ENCODE measurements at places on chromosomes 7 and 10.

DNA sequence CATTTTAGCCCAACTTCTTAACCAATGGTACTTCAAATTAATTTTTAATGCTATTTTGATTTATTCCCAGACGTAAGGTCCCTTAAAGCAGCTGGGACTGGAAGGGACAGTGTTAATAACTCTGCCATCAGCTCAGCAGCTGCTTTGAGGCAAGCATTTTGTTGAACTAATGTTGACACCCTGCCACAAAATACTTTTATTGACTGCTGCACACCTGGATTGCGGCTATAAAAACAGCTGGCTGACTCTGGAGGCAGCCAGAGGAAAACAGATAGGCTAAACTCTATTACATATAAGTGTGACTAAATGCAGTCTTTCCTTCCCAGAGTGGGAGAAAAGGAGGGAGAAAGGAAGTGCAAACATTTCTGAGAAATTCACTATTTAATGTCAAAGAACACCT lies 77.6 kb downstream of the ETV1 start:
- no peak for DNase-seq

- DNase-seq = no peak
Measured at GRCh38 chr7:54581511-54581910, 39.3 kb downstream of the VSTM2A start.

- DNase-seq = no peak
Measured at GRCh38 chr10:112519133-112519761, 72.2 kb downstream of the VTI1A start.

GRCh38 chr10:15163253-15163828 lies 5.2 kb downstream of the NMT2 start:
- DNase-seq = no peak

- no peak for DNase-seq
Measured at GRCh38 chr10:93485690-93486089, 3.6 kb upstream of the MYOF start.

GRCh38 chr7:25260862-25261494 lies 32.7 kb upstream of the NPVF start:
- DNase-seq = no peak

- no peak for DNase-seq
Measured at GRCh38 chr7:43761382-43761781, 2.9 kb downstream of the BLVRA start.

- no peak for DNase-seq
Measured at GRCh38 chr7:24318326-24318725, 34.3 kb downstream of the NPY start.

GRCh38 chr10:81920213-81920829 lies 45.3 kb downstream of the NRG3 start:
- no peak for DNase-seq

- no peak for DNase-seq
Measured at GRCh38 chr7:19121977-19122588, 4.6 kb upstream of the TWIST1 start.

DNA sequence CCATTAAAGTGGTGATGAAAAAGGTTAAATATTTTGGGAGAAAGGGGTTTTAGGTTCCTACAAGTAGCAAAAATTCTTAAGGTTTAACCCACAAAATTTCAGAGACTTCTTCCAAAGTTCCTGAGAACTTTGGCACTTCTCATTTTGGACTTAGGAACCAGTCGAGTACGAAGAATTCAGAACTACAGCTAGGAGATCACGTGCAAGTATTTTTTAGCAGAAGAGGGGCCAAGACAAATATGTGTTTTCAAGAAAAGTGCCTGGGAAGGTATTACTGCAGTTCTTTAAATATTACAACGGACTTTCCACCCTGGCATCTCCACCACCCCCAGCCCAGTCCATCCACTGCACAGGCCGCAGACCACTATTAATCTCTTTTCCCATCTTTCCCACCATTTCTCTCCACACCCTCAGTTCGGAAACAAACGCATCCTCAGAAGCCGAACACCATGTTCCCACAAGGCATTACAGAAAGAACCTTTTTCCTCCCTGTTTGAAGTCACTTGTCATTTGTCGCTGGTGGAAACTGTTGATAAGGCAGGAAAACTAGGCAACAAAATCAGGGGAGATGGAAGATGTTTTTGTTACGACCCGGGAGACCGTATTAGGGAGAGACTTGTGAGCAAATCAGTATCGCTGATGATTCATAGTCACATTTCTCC lies 7.1 kb downstream of the INHBA start:
- DNase-seq = no peak

DNA sequence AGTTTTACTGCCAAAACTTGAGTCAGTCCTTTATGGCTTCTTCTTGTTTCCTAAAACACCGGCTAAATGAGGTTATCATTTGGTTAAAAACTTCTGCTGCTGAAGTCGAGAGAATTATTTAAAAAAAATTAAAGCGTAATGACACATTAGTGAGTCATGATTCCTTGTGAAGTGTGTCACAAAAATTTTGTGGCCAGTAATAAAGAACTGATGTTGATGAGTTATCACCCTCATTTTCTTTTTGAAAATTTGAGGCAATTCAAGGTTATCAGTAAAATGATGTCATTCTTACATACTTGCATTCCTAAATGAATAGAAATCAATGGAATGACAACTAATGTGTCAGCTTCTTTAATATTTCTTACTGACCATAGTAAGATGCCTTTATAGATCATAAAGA lies 427.4 kb downstream of the SORCS3 start:
- DNase-seq = no peak

DNA sequence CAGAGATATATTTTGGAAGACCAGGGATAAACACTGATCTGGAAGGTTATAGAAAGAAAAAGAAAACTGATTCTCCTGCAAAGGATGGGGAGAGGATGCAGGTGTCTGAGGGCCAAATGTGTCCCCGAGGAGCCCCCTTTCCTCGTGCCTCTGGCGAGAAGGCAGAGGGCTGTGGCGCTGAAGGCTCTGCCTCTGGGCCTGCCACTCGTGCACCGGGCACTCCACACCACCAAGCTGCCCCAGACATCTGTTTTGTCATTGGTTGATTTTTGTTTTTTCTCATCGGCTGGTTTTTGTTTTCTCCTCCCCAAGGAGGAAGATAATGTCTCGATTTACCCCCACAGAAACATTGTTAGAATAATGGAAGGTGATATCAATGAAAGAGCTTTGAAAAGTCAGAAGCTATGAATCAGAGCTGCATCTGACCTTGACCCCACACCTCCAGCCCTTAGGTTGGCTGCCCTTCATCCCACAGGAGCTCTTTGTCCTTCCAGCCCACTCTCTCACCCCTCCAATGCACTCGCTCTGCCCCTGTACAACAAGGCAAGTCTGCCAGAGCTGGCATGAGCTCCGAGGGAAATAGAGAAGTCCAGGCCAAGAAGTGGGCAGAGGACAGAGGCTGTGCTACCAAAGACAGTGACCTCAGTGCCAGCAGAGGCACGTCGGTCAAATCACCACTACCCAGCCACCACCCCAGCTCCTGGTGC lies 124.8 kb downstream of the TCERG1L start:
- no peak for DNase-seq

DNA sequence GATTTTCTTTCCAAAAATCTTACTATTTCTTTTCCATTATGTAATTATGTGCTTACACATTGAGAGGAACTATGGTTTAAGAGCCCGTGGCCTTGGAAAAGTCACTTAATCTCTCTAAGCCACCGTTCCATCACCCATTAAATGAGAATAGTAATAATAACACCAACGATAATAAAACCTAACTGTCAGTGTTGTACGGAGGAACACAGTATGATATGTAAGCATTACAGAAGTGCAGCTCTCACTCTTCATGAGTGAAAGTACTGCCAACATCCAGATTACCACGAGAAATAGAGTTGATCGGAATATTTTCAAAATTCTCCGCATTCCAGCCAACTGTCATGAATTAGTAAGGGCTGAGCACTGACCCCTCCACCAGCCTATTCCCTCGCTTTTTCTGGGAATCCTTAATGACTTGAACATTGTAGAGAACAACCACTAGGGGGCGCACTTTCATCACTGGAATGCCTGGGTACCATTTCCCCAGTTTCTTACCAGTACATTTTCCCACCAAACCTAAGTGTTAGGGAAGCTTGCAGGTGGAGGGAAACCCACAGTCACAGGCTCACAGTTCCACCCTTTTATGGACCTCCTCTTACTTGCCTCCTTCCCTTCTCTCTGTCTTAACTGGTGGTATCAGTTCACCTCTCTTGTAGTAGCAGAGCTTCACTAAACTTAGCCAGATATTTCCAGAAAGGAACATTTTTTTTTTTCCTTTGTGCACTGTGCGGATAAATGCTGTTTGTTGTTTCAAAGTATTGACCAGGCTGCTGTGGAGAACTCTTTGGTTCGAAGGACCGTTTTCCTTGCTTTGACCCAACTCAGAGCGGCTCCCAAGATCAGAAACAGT lies 27.8 kb downstream of the NKX2-3 start:
- no peak for DNase-seq

GRCh38 chr10:119139464-119140067 lies 25.9 kb downstream of the SFXN4 start:
- no peak for DNase-seq

DNA sequence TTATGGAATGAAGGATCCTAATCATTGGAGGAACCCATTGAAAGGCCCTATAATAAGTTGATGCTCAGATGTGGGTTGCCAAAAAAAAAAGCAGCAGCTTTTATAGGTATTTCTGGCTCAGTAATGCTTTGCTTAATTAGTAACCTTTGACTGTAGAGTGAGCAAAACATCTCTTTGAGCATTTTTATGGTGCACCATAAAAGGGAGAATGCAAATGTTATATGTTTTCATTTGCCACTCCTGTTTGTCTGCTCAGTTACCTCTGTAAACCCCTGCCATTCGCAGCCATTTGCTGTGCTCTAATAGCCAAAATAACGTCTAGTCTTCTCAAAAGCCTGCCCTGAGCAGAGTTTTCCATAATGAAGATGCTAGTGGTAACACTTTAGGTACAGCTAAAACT lies 589.1 kb upstream of the FOXK1 start:
- no peak for DNase-seq

DNA sequence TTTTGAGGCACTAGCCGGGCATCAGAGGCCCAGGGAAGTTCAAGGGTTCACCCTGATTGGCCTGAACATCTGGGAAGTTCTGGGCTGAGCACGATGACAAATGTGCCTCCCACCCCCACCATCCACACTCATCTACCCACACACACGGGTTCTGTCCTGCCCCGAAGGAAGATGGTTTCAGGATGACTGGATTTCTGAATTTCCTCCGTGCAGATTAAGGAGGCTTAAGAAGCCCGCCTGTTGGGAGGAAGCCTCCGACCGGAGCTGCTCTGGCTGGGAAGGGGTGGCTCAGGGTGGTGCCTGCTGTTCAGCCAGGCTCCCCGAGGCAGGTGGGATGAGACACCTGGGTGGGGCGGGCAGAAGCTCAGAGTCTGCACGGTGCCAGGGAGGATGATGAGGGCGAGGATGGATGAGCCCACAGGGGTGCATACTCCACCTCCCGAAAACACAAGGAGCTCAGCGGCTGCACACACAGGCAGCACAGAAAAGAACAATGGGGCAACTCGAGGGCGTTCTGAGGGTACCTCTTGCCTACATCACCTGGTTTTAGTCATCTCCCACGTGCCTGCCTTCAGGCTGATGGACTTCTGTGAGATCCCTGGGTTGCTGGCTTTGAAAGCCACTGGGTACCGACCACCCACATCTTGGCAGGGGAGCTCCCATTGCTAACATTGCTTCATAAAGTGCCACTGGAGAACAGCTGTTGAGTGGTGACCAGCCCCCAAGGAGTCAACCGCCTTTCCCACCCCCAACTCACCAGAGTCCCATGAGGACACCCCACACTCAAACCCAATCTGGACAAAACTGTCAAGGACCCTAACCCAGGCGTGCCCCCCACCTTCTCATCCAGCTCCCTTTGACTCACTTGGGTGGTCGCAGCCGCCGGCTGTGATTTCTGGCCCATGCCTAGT lies 41.2 kb downstream of the CALML3 start:
- no peak for DNase-seq

DNA sequence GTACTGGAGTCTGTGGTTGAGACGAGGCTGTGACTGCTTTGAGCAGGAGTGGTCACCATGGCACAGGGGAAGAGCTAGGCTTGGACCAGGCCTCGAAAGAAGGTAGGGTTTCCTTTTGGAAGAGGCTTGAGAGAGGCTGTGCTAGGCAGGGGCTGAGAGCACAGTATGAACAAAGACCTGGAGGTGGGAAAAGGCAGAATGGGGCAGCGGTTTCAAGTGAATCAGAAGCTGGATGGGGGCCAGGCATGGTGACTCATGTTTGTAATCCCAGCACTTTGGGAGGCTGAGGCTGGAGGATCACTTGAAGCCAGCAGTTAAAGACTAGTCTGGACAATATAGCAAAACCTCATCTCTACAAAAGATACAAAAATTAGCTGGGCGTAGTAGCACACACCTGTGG lies 65.9 kb downstream of the CLIP2 start:
- peak; percentile 43 for DNase-seq

- no peak for DNase-seq
Measured at GRCh38 chr7:34080513-34080912, 175.2 kb downstream of the BMPER start.

DNA sequence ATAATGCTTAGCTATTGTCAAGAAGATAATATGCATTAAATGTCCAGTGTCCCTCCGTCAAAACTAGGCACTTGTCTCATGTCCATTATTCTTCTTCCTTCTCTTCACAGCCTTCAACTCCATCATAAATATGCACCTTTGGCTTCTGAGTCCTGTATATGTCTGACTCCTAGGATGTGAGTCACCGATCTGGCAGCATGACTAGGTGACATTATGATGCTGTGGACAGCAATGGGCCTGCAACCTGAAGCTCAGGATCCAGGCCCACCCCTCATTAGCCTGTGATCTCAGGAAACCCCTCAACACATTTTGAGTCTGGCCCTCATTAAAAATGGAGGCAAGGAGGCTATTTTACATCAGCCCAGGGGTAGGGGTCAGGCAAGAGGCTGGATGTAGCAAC lies 362.5 kb upstream of the ZMIZ1 start:
- DNase-seq = no peak

- no peak for DNase-seq
Measured at GRCh38 chr7:101133621-101134398, 6.9 kb downstream of the SERPINE1 start.

- no peak for DNase-seq
Measured at GRCh38 chr7:25124465-25125136, 459 bp downstream of the CYCS start.

GRCh38 chr7:71345117-71345884 lies 213.4 kb downstream of the GALNT17 start:
- DNase-seq = no peak

DNA sequence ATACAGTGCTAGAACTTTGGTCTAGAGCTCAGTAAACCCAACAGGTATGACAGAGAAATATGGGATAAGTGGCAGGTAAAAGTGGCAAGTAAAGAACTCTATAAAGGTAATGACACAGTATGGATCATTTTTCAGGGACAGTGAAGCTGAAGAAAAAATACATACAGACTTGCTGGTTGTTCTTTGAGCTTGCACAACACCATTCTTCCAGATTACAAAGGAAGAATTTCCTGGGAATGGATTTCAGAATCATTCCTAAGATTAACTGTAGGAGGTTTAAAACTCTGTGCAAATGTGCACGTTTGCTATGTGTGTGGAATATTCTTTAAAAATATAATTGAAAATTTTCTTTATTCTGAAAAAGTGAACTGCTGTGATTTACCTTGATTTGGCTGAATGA lies 36.0 kb downstream of the PHF14 start:
- no peak for DNase-seq

- DNase-seq = no peak
Measured at GRCh38 chr7:92647652-92648051, 57.5 kb upstream of the FAM133B start.

- DNase-seq = no peak
Measured at GRCh38 chr7:115054478-115055065, 132.7 kb downstream of the MDFIC start.

GRCh38 chr7:26167303-26167934 lies 15.4 kb downstream of the NFE2L3 start:
- no peak for DNase-seq
